ENCODE measurements at places on chromosomes 11 and 22. TPM values are rescaled to one million over a fixed set of nuclear protein-coding genes. Genes with fewer than 3 reads are reported as not detected.

The SAA4 gene
- total RNA-seq = not detected

The SUSD2 gene
- total RNA-seq = 0.12 TPM

The PATE2 gene
- not detected for total RNA-seq

The OR56B4 gene
- total RNA-seq = not detected

The SYT13 gene
- not detected for total RNA-seq

DNA sequence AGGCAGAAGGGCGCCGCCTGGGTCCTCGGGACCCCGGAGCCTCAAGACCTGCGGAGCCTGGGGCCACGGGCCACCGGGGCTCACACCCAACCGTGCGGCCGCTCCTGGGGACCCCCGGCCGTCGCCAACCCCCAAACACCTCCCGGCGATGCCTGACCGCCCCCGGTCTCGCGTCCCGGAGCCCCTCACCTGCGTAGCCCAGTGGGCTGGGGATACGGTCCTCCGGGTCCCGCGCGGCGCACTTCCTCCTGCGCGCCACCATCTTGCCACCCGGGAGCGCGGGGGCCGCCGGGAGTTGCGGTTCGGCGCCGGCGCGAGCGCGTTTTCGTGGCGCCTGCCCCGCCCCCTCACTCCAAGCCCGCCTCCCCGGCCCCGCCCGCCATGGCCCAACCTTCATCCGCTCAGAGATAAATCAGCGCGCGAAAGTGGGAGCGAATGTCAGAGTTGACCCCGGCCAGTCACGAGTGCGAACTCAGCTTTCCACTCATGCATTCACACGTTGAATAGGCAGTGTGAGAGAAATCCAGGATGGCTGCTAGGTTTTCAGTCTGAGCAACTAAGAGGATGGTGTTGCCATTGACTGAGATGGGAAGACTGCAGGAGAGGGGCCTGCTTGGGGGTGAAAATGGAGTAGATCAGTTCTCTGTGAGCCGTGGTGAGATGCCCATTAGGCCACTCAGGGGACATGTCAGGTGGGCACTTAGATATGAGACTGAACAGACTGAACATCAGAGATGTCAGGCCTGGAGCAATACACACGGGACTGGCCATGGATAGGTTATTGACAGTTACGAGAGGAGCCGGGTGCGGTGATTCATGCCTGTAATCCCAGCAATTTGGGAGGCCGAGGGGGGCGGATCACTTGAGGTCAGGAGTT, at the start of gene RRP7A:
TSS of gene RRP7A (minus strand) at position 272 of the 877 bp plus-strand sequence. CDS start at position 262, 10 bp downstream.
- peak; percentile 31 for DNase-seq

DNA sequence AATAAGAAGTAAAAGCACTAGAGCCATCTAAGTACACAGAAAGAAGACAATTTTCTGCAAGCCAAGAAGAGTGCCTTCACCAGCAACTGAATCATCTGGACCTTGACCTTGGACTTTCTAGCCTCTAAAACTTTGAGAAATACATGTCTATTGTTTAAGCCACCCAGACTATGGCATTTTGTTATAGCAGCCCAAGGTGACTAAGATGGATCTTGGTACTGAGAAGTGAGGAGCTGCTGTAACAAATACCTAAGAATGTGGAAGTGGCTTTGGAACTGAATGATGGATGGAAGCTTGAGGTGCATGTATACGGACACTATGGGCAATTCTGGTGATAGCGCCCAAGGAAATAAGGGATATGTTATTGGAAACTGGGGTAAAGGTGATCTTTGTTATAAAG, 14.9 kb downstream of the CFAP300 start:
- DNase-seq = no peak

DNA sequence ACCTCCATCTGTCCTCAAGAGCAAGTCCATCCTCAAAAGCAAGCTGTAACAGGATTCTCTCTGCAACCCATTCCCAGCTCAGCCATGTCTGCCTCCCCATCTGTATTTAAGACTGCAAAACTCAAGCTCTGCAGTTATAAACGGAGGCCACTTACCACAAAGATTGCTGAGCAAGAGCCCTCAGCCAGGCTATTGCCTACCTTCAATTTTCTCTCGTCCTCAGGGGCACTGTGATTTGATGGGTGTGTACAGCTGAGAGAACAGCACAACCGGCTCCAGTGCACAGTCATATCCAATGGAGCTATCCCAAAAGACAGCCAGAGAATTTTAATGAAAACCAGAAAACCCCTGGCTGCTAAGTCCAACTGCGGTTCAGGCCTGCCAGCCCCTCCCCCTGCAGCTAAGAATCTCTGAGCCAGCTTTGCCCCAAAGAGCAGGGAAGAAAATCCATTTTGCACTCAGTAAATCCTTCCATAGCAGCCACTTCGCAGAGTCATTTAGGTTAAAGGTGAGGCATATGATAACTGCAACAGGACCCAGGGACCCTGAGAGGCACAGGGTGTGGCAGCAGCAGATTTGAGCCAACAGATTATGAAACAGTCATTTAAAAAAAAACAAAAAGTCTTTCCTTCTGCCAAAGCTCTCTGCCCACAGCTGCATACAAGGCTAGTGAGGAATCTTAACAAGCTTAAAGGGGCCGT, 37.6 kb downstream of the RAB30 start:
- peak; percentile 77 for DNase-seq

GRCh38 chr11:105392556-105392955, 217.3 kb upstream of the GRIA4 start:
- no peak for DNase-seq

DNA sequence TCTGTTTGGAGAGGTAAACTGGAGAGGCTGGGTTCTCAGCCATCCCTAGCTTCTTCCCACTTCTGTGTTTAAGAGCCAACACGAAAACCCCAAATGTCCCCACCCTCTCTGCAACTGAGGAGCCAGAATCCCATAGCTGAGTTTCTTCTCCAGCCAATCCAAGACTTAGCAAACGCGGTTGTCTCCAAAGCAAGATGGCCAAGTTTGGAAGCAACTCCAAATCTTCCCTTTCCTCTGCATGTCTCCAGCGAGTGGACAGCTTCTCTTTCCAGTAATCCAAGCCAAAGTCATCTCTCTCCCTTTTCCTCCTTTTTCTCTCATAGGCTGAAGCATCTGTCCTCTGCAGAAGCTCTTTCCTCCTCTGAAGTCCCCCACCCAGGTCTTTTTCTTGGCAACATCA, 539.2 kb downstream of the MIAT start:
- DNase-seq = no peak

- DNase-seq = no peak
Measured at GRCh38 chr11:31822175-31822926, 11.2 kb upstream of the PAX6 start.

GRCh38 chr11:45733176-45733575, 67.8 kb upstream of the CHST1 start:
- no peak for DNase-seq

DNA sequence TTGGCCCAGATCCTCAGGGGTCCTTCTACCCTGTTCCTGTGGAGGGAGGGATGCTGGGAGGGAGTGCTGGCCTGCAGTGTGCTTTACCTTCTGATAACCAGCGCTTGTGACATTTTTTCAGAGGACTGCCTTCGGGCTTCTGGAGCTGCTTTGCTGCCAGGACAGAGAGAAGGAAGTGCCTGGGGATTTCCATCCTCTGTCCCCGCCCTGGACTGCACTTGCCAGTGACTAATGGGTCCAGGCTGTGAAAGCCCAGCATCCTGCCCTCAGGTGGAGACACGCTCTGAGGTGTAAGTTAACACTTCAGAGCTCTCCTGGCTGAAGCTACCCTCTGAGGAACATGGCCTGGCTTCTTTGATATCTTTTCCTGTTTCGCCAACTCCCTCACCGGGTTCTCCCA, 158.7 kb upstream of the SYT13 start:
- DNase-seq = no peak

- DNase-seq = peak; percentile 47
Measured at GRCh38 chr11:74397501-74398243, 561 bp downstream of the PGM2L1 start.

DNA sequence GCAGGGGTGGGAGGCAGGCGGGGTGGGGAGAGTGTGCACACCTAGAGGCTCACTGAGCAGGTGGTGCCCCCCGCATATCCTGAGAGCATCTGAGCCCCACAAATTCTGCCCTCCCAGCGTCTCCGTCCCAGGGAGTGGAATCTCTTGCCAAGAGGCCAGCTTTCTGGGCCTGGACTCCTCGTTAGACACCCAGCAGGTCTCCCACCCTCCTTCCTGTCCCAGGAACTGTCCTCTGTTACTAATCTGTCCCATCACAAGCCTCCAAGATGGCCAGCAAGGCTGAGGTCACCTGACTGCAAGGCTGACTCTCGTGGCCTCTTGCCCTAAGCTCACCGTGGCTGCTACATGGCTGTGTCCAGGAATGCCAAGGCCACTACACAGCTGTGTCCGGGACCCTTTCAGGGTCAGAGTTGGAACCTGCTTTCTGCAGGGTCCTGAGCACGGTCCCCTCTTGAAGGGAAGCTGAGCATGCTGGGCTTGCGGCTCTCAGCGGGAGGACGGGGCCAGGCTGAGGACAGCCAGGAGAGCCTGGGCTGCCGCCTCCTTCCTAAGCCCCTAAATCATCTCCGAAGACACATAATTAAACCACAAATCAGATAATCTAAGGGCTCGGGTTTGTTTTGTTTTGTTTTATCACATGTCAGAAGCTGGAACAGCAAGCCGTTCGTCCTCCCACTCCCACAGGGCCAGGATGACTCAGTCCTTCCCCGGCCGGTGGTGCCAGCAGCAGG, 1327.3 kb downstream of the TBC1D22A start:
- peak; percentile 57 for DNase-seq

DNA sequence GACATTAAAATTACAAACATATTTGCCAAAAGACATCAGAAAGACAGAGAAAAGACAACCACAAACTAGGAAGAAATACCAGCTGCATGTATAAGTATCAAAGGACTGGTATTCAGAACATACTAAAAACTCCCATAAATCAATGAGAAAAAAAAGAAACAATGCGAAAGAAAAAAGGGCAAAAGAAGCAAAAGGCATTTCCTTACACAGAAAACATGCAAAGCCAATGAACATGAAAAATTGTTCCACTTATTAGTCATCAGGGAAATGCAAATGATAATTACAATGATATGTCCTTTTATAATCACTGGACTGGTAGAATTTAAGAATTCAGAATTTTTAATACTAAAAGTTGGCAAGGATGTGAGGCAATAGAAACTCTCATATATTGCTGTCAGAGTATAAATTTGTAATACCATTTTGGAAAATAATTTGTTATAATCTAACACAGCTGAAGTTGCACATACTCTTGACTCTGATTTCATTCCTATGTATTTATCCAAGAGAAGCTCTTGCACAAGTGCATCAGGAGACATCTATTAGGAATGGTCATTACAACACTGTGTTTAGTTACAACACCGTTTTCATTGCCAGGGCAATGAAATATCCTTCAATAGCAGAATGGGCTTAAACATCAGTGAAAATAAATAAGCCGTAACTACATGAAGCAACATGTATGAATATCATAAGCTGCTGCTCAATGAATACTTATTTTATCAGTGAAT, 279.7 kb downstream of the SWAP70 start:
- DNase-seq = no peak

- peak; percentile 78 for DNase-seq
Measured at GRCh38 chr11:19557720-19558140, 154.9 kb upstream of the NAV2 start.

GRCh38 chr11:12122083-12122482, 11.7 kb downstream of the MICAL2 start:
- DNase-seq = peak; percentile 46

DNA sequence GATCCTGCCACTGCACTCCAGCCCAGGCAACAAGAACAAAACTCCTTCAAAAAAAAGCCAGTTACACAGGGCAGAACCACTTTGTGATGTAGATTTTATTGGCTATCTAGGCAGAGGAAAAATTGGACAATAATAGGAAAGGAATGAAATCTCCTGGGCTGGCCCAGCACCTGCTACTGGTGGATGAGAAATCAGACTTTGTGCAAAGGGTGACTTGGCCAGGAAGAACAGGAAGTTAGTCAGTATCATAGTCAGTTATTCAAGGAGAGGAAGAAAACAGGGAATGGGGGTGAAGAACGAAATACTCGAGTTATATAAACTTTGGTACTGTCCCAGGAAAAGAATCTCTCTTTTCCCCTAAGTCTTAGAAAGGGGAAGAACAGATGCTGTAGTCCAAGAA, 11.0 kb upstream of the SPTBN2 start:
- DNase-seq = no peak

- no peak for DNase-seq
Measured at GRCh38 chr11:116600930-116601329, 171.9 kb downstream of the BUD13 start.

GRCh38 chr11:34323601-34324000, 34.2 kb downstream of the ABTB2 start:
- DNase-seq = peak; percentile 51

DNA sequence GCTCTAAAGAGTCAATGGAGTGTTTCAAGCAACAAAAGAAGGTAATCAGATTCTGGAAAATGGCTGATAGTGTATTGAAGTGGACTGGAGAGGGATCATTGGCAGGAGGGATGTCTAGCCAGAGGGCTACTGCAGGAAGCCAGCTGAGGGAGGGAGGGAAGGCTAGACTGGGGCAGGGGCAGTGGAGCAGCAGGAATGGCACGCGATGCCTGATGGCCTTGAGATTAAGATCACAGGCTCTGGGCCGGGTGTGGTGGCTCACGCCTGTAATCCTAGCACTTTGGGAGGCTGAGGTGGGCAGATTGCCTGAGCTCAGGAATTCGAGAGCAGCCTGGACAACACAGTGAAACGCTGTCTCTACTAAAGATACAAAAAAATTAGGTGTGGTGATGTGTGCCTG, 47.5 kb upstream of the PRDM11 start:
- no peak for DNase-seq

DNA sequence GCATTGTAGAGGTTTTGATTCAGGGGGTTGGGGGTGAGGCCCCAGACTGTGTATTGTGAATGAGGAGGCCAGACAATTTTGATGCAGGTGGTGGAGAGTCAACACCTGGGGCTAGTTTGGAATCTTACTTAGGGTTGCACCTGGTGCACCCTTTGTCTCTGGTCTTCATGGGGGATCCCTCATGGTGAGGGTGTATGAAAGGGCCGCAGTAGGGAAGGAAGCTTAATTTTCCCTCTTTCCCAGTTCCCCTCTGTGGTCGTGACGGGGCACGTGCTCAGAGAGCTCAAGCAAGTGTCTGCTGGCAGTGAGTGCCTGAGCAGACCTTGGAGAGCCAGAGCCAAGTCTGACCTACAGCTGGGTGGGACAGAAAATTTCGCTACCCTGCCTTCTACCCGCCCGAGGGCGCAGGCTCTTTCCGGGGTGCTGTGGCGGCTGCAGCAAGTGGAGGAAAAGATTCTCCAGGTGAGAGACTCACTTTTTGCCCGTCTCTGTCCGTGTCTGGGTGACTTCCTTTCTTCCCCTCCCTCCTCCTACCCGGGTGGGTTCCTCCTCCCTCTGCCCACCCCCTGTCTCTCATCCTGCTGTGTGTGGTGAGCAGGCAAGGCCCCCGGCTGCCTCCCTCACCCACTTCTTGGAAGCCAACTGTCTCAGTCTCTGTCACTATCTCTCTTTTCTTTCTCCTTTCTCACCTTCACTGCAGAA, 131.7 kb downstream of the MICAL2 start:
- no peak for DNase-seq

DNA sequence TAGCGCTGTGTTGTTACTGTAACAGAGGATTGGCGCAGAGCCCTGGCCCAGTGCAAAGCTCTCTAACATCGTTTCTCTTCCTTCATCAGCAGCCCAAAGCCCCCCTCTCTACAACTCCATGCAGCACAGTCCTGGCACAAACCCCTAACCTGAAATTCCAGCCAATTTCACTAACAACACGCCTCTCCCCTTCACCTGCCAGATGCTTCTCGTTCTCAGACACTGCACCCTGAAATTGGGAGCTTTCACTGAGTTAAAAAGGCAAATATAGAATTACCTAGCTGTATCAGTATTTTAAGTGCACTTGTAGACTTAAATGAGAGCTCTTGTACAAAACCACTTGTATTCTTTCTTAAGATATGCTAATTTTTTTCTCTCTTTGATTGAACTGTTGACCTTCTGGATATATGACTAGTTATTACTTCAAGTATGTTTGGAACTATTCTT, 16.3 kb downstream of the GRAP2 start:
- no peak for DNase-seq

GRCh38 chr22:39534591-39535356, 2.2 kb upstream of the RPS19BP1 start:
- DNase-seq = peak; percentile 50
